ENCODE measurements at places on chromosomes 3 and 15. TPM values are rescaled to one million over a fixed set of nuclear protein-coding genes. Genes with fewer than 3 reads are reported as not detected.

The GOLGA8B gene
- total RNA-seq = 1.6 TPM

The SLC28A1 gene
- total RNA-seq = not detected

The MKRN3 gene
- 0.16 TPM for total RNA-seq

The ABHD6 gene
- total RNA-seq = 5.5 TPM

Data from cardiac atrium fibroblast (primary cell).